ENCODE measurements at places on chromosomes 1 and 21.

GRCh38 chr1:222048094-222048595 is 306.3 kb upstream of the DUSP10 start:
- no peak for DNase-seq

DNA sequence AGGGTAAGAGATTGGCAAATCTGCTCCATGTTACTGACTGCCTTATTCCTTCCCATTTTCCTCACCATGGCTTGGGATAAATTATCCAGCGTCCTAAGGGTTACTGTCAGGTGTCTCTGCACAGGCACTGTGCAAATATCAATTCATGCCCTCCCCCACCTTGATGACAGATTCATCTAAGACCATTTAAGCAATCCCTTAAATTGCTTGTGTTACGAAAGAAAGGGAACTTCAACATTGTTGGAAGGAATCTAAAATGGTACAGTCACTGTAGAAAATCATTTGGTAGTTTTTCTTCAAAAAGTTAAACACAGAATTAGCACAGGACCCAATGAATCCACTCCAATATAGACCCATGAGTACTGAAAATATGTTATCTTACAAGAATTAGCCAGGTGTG is 17.6 kb upstream of the MTARC2 start:
- no peak for DNase-seq

- no peak for DNase-seq
Observed at GRCh38 chr1:156754219-156754618, 2.7 kb upstream of the HDGF start.

GRCh38 chr1:61448914-61449313 is 276.0 kb downstream of the TM2D1 start:
- no peak for DNase-seq

DNA sequence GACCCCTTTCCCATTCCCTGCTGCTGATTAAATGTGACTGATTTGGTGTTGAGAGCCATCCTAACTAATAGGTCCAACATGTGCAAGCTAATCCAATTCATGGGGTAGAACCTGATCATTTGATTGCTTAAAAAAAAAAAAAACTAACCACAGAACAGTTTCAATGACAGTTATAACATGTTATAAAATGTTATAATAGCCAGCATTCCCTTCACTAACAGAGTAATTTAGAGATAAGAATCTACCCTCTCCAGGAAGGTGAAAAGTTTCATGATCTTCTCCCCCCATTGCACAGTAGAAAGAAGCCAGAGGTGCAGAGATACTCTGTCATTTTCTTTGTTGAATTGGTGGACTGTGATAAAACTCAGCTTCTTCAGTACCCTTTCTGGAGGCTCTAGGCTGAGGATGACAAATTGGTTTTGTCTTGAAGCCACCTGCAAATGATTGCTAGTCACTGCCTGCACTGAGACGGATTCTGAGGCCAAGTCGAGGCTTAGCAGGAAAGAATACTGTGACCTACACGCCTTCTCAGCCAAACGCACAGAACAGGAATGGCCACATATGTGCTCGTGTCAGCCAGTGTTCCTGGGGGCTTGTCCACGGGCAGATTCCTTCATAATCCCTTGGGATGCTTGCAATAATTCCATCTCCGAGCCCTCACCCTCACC is 215.7 kb upstream of the IRF2BP2 start:
- no peak for DNase-seq

GRCh38 chr1:152227310-152227928 is 3.4 kb upstream of the HRNR start:
- no peak for DNase-seq

GRCh38 chr1:226736001-226736907 is 2.8 kb downstream of the ITPKB start:
- no peak for DNase-seq

- DNase-seq = no peak
Observed at GRCh38 chr1:224626042-224626441, 9.9 kb downstream of the CNIH3 start.
